Kidney (tissue), 22 donors: ENCODE measurements at places on chromosomes 4 and X. TPM values are rescaled to one million over a fixed set of nuclear protein-coding genes. Genes with fewer than 3 reads are reported as not detected.

Gene PABPC1L2A
- total RNA-seq = not detected

Gene PALLD
- 120 TPM for total RNA-seq

DNA sequence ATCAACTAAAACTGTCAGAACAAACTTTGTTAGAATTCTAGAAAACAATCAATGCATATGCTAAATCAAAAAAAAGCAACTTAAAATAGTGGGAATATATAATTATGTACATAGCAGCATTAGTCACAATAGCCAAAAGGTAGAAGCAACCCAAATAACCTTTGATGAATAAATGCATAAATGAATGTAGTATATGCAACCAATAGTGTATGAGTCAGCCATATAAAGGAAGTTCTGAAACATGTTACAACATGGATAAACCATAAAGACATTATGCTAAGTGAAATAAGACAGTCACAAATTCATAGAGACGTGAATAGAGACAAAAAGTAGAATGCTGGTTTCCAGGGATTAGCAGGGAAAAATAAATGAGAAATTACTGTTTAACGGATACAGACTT lies 762.8 kb upstream of the INTU start:
- H3K27ac ChIP-seq = no peak overlapping the region
- no peaks in the 10 kb centered on the region for H3K36me3 ChIP-seq
- DNase-seq = no peak
- no peaks in the 10 kb centered on the region for H3K4me1 ChIP-seq

- no peak overlapping the region for H3K4me3 ChIP-seq
- H3K27ac ChIP-seq = no peak overlapping the region
- no peak for DNase-seq
- H3K4me1 ChIP-seq = peaks cover 9% of the 10 kb centered on the region
- H3K36me3 ChIP-seq = peaks cover under 1% of the 10 kb centered on the region
- H3K27me3 ChIP-seq = no peaks in the 10 kb centered on the region
Observed at GRCh38 chr4:52588097-52588496, 71.0 kb downstream of the USP46 start.

- no peaks in the 10 kb centered on the region for H3K27me3 ChIP-seq
- no peak for DNase-seq
- no peak overlapping the region for H3K27ac ChIP-seq
- no peaks in the 10 kb centered on the region for H3K4me1 ChIP-seq
Observed at GRCh38 chr4:19941434-19941833, 310.3 kb upstream of the SLIT2 start.

- no peaks in the 10 kb centered on the region for H3K4me1 ChIP-seq
- DNase-seq = no peak
- peaks cover 18% of the 10 kb centered on the region for H3K36me3 ChIP-seq
- H3K4me3 ChIP-seq = no peak overlapping the region
Observed at GRCh38 chr4:106329041-106329618, 12.8 kb downstream of the AIMP1 start.

DNA sequence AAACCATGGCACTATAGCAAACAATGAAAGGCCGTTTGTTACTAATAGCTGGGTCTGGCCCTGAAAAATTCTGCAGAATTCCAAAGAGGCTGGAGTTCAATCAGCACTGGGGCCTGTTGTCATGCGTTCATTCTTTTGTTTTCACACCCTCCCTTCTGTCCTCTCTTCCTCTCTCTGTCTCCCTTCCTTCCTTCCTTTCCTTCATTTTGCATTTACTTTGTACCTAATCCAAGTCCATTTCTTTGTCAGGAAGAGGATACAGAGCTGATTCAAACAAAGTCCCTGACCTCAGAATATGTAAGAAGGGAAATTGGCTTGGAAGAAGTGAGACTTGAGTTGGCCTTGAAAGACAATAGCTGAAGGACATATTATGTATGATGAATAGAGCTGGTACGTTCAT lies 119.6 kb upstream of the LDB2 start:
- H3K27ac ChIP-seq = no peak overlapping the region
- no peaks in the 10 kb centered on the region for H3K4me1 ChIP-seq
- no peak overlapping the region for H3K4me3 ChIP-seq

DNA sequence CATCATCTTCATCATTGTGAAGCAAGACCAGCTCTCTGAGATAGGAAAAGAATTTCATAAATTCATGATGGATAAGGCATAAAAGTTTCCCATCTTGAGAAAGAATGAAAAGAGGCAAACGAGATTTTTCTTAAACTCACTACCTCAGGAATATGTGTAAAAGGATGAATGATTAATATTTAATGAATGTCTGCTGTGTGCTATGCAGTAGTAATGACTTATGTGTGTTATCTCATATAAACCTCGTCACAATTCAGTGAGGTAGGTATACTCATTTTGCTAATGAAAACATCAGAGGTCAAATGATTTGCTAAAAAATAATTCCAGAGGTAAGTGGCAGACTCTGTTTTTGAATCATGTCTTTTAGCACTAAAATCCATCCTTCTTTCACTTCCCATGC lies 42.6 kb upstream of the GYPA start:
- H3K27me3 ChIP-seq = no peaks in the 10 kb centered on the region
- no peak for DNase-seq
- no peak overlapping the region for H3K27ac ChIP-seq
- no peaks in the 10 kb centered on the region for H3K4me1 ChIP-seq
- H3K4me3 ChIP-seq = no peak overlapping the region

DNA sequence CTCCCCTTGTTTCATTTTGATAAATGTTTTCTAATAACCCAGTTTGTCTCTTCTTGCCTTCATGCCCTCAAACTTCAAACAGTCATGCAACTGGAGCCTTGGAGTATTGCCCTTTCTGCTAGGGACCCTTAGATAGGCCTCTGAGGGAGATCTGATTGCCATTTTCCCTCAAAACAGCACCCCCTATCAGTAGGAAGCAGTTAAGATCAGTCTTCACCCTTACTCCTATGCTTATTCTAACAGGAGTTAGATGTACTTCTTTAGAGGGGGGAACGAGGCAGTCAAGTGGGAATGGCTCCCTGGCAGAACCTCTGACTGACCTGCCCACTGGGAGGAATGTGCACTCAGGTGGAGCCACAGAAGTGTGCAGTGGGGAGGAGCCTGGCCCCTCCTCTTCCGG lies 74.1 kb downstream of the FAM47A start:
- no peaks in the 10 kb centered on the region for H3K4me1 ChIP-seq
- H3K27me3 ChIP-seq = peaks cover 2% of the 10 kb centered on the region
- no peak overlapping the region for H3K4me3 ChIP-seq
- no peak for DNase-seq
- H3K36me3 ChIP-seq = no peaks in the 10 kb centered on the region
